B cell (primary cell): ENCODE measurements at places on chromosomes 4 and X. TPM values are rescaled to one million over a fixed set of nuclear protein-coding genes. Genes with fewer than 3 reads are reported as not detected.

- peak; percentile 78 for DNase-seq
- H3K4me3 ChIP-seq: peak within 1 kb of the TSS; percentile 60
- no peaks in the 10 kb centered on the region for H3K36me3 ChIP-seq
- H3K4me1 ChIP-seq: no peaks in the 10 kb centered on the region
- H3K27ac ChIP-seq: peak within 1 kb of the TSS; percentile 34
- H3K27me3 ChIP-seq: no peaks in the 10 kb centered on the region
Measured at GRCh38 chrX:102651242-102652011, at the start of gene GPRASP1. Gene GPRASP1, plus strand, starts transcription at chrX:102651483. Its CDS starts 2,431 bp downstream, at chrX:102653914.

GRCh38 chr4:4821577-4821976 lies 37.9 kb upstream of the MSX1 start:
- no peak overlapping the region for H3K27ac ChIP-seq
- no peaks in the 10 kb centered on the region for H3K4me1 ChIP-seq
- no peaks in the 10 kb centered on the region for H3K36me3 ChIP-seq

GRCh38 chr4:152523731-152524130 lies 12.2 kb downstream of the FBXW7 start:
- H3K4me1 ChIP-seq: peaks cover 4% of the 10 kb centered on the region
- H3K4me3 ChIP-seq: no peak overlapping the region
- H3K27ac ChIP-seq: no peak overlapping the region
- no peaks in the 10 kb centered on the region for H3K27me3 ChIP-seq

GRCh38 chr4:121192480-121192879 lies 28.4 kb upstream of the TNIP3 start:
- no peaks in the 10 kb centered on the region for H3K36me3 ChIP-seq
- H3K27ac ChIP-seq: no peak overlapping the region
- no peaks in the 10 kb centered on the region for H3K27me3 ChIP-seq

DNA sequence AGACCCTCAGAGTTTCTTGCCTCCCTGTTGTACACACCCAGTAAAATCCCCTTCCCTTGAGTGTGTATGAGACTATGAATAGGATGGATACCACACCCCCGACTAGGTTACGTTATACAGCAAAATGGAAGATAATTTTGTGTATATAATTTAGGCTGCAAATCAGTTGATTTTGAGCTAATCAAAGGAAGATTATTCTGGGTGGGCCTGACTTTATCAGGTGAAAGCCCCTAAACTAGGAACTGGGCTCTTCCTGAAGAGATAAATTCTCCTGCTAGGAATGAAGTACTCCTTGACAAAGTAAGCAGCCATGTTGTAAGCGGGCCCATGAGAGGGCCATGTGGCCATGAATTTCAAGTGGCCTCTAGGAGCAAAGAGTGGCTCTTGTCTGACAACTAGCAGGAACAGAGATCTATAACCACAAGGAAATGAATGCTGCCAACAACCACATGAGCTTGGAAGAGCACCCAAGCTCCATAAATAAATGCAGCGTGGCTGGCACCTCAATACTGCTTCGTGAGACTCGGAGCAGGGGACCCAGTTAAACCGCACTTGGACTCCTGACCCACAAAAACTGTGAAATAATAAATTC lies 646.4 kb downstream of the IL1RAPL1 start:
- H3K4me1 ChIP-seq: no peaks in the 10 kb centered on the region
- no peaks in the 10 kb centered on the region for H3K27me3 ChIP-seq
- H3K4me3 ChIP-seq: no peak overlapping the region

DNA sequence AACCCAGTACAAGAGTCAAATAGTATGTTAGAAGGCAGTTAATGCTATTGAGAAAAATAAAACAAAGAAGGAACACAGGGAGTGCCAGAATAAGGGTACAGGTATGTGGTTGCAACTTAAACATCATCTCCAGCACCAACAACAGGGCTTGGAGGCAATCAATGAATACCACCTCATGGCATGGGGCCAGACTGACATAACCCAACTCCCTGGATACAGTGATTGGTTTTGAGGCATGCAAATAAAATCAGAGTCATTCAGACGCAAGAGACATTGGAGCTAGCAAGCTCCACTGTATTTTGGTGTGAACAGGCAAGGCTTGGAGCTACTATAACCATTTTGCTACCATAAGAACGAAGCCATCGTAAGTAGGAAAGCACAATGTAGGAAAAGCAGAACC lies 56.7 kb downstream of the PPP3CA start:
- no peaks in the 10 kb centered on the region for H3K27me3 ChIP-seq
- H3K4me3 ChIP-seq: no peak overlapping the region
- H3K27ac ChIP-seq: no peak overlapping the region
- no peak for DNase-seq
- no peaks in the 10 kb centered on the region for H3K36me3 ChIP-seq

DNA sequence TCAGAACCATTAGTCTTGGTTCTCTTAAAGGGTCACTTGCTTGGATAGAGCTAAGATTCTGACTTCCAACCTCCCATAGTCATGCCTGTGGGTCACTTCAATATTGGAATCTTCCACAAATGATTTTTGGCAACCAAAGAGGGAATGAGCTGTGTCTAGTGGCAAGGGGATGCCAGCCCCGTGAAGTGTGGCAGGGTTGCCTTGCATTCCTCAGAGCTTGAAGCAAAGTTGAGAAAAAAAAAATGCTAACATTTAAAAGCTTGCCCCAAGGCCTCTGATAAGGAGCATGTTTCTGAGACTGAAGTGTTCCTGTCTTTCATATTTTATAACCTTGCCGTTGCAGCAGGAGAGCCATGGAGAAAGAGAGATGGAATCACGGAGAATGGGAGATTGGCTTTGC lies 120.2 kb downstream of the PAPSS1 start:
- H3K27ac ChIP-seq: no peak overlapping the region
- no peaks in the 10 kb centered on the region for H3K4me1 ChIP-seq
- H3K4me3 ChIP-seq: no peak overlapping the region

DNA sequence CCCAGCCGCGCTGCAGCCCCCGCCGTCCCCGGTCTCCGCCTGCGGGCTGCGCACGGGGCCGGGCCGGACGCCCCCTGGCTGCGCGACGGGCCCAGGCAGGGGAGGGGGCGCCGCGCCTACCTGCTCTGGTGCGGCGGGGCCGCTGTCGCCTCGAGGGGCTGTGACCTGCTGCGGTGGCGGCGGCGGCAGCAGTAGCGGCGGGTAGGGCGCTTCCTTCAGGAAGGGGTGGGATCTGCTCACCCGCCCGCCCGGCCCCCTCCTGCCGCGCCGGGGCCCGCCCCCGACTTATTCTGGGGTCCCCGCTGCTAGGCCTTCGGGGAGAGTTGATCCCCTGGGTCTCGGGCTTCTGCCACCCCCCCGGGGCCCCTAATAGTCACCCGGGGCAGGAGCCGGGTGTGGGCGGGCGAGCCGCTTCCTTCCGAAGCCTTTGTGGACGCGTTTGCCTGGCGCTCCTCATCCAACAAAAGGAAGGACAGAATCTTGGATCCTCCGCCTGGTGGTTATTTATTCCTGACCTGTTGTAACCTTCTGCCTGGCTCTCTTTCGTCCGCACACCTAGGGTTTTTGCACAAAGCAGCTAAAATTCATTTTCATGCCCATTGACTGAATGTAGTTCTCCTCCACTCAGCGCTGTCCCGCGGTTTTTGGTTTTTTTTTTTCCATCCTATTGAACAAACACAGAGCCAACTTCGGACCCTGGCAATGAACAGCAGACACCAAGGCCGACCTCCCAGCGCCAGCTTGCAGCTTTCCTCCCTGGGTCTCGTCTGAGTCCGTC lies at the start of gene TMEM150C:
Gene TMEM150C (minus strand): TSS at position 203 of the 778 bp plus-strand sequence. CDS start 57,331 bp downstream, outside the sequence.
- H3K36me3 ChIP-seq: no peaks in the 10 kb centered on the region
- no peak for DNase-seq
- H3K27me3 ChIP-seq: peaks cover 32% of the 10 kb centered on the region
- no peak within 1 kb of the TSS for H3K27ac ChIP-seq
- peaks cover 10% of the 10 kb centered on the region for H3K4me1 ChIP-seq
- H3K4me3 ChIP-seq: no peak within 1 kb of the TSS

DNA sequence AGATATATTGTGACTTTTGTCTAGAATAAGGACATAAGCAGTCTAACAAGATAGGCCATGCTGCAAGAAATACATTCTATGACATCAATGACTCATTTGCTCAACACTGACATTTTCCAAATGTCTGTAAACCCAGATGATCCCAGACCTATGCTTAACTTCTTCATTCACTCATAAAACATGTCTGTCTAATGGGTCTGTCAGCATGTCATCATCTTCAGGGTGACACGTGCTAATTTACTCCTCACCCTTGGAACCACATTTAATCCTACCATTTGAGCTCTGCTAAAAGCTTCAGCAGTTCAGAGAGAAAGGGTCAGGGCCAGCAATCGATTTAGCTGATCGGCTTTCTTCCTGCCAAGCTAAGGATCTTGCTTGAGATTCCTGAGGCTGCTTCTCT lies 109.4 kb upstream of the MAP3K15 start:
- no peak overlapping the region for H3K27ac ChIP-seq
- H3K27me3 ChIP-seq: no peaks in the 10 kb centered on the region
- no peak overlapping the region for H3K4me3 ChIP-seq
- no peak for DNase-seq

DNA sequence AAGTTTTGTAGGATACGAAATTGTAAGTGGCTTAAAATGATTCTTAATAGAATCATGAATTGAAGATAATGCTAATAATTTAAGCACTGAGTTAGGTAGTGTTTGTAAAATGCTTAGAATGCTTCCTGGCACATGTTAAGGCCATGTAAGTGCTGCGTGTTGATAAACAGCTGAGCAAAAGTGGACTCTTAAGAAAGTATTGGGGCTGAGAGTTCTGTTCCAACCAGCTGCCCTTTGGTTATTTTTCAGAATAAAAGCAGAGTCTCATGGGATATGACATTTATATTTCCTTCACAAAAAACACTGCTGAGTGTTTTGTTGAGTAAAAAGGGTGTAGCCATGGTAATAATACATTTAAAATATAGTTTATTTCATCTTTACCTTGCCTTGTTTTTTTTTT lies 42.5 kb downstream of the HTT start:
- DNase-seq: no peak
- peaks cover 2% of the 10 kb centered on the region for H3K36me3 ChIP-seq
- H3K27me3 ChIP-seq: no peaks in the 10 kb centered on the region
- H3K27ac ChIP-seq: no peak overlapping the region
- H3K4me3 ChIP-seq: no peak overlapping the region

- no peaks in the 10 kb centered on the region for H3K27me3 ChIP-seq
- no peak overlapping the region for H3K4me3 ChIP-seq
- H3K36me3 ChIP-seq: no peaks in the 10 kb centered on the region
- no peak overlapping the region for H3K27ac ChIP-seq
- DNase-seq: no peak
Measured at GRCh38 chrX:41092776-41093175, 7.5 kb downstream of the USP9X start.

DNA sequence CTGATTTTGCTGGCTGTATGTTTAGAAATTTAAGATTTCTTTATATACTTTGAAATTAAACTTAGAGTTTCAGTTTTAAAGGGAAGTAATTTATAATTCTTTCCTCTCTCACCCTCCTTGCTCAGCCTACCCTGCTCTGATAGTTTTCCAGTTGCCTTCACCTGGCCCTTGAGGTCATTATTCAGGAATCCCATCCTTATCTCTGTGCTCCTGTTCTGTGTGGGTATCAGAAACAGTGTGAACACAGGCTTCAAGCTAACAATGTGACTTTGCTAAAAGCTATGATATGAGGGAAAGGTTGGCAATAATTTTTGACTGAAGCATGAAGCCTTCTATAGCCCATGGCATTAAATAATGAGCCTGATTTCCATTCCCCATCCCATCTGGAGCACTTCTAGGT lies 128.1 kb downstream of the MID1 start:
- no peaks in the 10 kb centered on the region for H3K36me3 ChIP-seq
- H3K27me3 ChIP-seq: no peaks in the 10 kb centered on the region
- H3K4me3 ChIP-seq: no peak overlapping the region
- no peak for DNase-seq

DNA sequence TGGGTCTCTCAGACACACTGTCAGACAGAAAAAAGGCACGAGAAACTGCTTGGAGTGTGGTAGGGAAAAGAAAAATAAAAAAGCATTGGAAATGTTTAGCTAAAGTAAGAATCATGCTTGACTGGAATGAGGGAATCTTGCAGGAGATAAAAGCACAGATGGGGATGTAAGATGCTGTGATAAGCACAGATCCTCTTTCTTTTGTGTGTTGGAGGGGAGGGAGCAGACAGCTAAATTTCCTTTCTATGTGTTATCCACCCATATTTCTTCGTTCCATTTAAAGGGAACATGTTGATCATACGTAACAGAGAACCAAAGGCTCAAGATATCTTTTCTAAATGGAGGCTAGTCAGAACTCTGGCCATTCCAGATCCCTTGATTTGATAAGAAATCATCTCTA lies 614.0 kb upstream of the LCORL start:
- no peak overlapping the region for H3K4me3 ChIP-seq
- DNase-seq: no peak
- no peaks in the 10 kb centered on the region for H3K4me1 ChIP-seq
- H3K36me3 ChIP-seq: no peaks in the 10 kb centered on the region

GRCh38 chr4:176380352-176381157 lies 60.8 kb downstream of the SPCS3 start:
- H3K36me3 ChIP-seq: no peaks in the 10 kb centered on the region
- H3K27ac ChIP-seq: no peak overlapping the region
- H3K4me1 ChIP-seq: no peaks in the 10 kb centered on the region
- no peaks in the 10 kb centered on the region for H3K27me3 ChIP-seq
- DNase-seq: no peak

DNA sequence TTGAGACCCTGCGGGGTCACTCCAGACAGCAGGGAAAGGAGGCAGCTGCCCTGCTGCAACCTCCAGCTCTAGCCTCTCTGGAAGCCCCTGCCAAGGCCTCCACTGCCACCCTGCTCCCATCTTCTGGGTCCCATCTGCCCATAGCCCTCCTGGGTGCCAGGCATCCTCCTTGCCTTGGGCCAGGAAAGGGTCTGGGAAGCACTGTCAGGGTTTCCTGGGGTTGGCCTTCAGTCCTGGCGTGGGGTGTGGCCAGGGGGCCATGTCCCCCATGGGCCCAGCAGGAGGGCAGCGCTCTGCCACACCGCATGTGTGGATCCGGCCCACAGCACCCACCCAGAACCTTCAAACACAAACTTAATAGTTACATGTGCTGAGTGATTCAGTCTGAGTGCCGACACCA lies 3.4 kb upstream of the CPLX1 start:
- no peak overlapping the region for H3K27ac ChIP-seq
- H3K4me1 ChIP-seq: peaks cover 13% of the 10 kb centered on the region
- H3K4me3 ChIP-seq: no peak overlapping the region

- DNase-seq: no peak
- no peak overlapping the region for H3K4me3 ChIP-seq
- no peak overlapping the region for H3K27ac ChIP-seq
- no peaks in the 10 kb centered on the region for H3K27me3 ChIP-seq
Measured at GRCh38 chrX:24316111-24316510, 2.2 kb upstream of the SUPT20HL2 start.

- DNase-seq: no peak
- H3K4me1 ChIP-seq: no peaks in the 10 kb centered on the region
- H3K27ac ChIP-seq: no peak overlapping the region
- no peaks in the 10 kb centered on the region for H3K36me3 ChIP-seq
- H3K4me3 ChIP-seq: no peak overlapping the region
Measured at GRCh38 chr4:165803005-165803404, 70.0 kb upstream of the TLL1 start.

QRFPR gene
- total RNA-seq: not detected in 2 replicates

PALLD gene
- total RNA-seq: 0.71 TPM in 1 of 2 replicates, not detected in the other

SHROOM3 gene
- 0.91 and 1.1 TPM in 2 replicates for total RNA-seq

ASB9 gene
- not detected in 2 replicates for total RNA-seq

CLNK gene
- total RNA-seq: 0.49 and 0.57 TPM in 2 replicates

RHOH gene
- total RNA-seq: 187 and 209 TPM in 2 replicates

WNK3 gene
- 1.2 and 1.8 TPM in 2 replicates for total RNA-seq

AKAP14 gene
- not detected in 2 replicates for total RNA-seq

LIAS gene
- total RNA-seq: 20.9 and 24.7 TPM in 2 replicates
